Glomerular endothelial cell (primary cell): ENCODE measurements at places on chromosomes 5 and 9. TPM values are rescaled to one million over a fixed set of nuclear protein-coding genes. Genes with fewer than 3 reads are reported as not detected.

Gene PGM5
- total RNA-seq, result 1.4 and 3.3 TPM in 2 replicates

Gene DOK3
- 11.2 and 15.6 TPM in 2 replicates for total RNA-seq

Gene SOWAHA
- total RNA-seq, result not detected in 2 replicates

Gene TEK
- 63.0 and 75.4 TPM in 2 replicates for total RNA-seq

Gene SPATA31D3
- total RNA-seq, result not detected in 2 replicates

Gene OBP2B
- total RNA-seq, result not detected in 2 replicates

Gene STING1
- 58.0 and 61.7 TPM in 2 replicates for total RNA-seq

Gene SCGB3A2
- total RNA-seq, result not detected in 2 replicates

Gene TRPM3
- total RNA-seq, result not detected in 2 replicates

Gene PCDHGA11
- total RNA-seq, result 12.3 and 17.5 TPM in 2 replicates

Gene CD72
- total RNA-seq, result 1.3 TPM in 1 of 2 replicates, not detected in the other

DNA sequence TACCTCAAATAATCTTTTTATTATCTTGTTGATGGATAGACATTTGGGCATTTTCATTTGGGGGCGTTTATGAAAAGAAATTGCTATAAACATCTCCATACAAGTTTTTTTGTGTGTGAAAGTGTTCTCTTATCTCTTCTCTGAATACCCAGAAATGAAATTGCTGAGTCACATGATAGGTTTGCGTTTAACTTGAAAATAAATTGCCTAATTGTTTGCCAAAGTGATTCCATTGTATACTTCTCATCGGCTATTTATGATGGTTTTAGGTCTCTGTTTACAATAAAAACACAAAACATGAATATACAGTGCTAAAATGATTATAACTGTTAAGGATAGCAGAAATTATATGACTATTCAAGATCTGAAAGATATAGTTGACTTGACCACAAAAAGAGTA, 361.7 kb downstream of the TAF11L14 start:
- DNase-seq, result no peak

- no peak for DNase-seq
Measured at GRCh38 chr9:38619556-38620447, 594 bp downstream of the ANKRD18A start.

GRCh38 chr5:133696006-133696584, 83.8 kb upstream of the FSTL4 start:
- DNase-seq, result no peak

DNA sequence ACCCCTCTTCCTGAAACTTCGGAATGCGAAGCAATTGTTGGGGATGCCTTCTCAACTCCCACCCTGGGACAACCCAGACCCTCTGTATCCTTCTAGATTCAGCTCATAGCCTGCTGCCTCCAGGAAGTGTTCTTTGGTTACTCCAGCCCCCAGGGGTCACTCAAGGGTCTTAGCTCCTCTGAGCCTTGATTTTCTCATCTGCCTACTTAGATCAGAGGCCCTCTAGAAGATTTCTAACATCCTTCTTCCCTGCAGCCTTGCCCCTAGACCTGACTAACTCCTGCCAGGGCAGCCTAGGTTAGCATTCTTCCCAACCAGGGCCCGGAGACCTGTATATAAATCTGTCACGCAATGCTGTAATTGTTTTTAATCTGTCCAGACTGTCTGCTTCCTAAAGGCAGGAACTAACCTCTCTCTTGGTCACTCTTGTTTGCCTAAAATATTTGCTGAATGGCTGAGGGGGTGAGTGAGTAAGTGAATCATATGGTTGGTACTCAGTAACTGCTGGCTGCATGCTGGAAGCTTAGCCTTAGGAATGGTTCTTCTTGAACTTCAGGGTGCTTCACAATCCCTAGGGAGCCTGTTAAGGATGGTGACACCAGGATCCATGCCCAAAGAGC, 8.2 kb downstream of the GALNT10 start:
- no peak for DNase-seq

GRCh38 chr5:174281855-174282254, 236.3 kb downstream of the NSG2 start:
- no peak for DNase-seq

DNA sequence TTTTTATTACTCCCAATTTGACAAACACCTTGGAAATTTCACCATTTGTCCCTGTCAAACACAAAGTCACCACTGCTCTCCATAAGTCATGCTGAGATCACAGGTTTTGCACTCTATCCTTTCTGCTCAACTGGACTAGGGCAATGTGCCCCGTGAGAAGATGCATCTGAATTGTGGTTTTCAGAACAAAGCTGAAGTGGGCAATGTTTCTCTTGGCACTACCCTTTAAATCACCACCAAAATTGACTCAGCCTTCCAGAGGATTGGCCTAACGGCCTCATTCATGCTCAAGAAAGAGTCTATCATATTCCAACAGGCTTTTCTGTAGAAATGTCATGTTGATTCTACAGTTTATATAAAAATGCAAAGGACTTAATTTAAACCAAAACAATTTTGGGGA, 81.0 kb upstream of the TRIO start:
- no peak for DNase-seq

DNA sequence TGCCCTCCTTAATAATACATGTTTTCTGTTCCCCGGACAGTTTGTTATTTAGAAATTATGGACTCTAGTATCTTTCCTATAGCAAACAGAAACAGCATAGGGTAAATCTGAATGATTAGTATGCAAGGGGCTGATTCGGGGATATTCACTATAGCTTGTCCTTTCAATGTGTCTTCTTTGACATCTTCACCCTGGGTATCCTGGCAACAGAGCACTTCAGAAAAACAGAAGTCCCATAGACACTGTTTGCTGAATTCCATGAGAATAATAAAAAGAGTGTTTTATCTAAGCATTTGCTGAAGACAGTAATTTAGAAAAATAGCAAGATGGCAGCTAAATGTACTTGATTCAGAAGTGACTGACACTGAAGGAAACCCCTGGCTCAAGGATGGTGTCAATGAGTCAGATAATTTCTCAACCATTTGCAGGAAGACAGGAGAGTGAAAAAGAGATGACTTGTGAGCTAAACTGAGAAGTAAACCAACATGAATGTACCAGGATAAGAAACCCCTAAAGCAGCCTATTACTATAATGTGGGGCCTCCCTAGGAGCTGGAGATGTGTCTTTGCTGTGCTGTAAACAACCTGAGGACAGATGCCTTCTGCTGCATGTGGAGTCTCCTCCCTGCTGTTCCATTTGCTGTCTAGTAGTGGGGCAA, 246.2 kb downstream of the MAN2A1 start:
- no peak for DNase-seq

- DNase-seq, result no peak
Measured at GRCh38 chr9:79664375-79664831, 92.6 kb downstream of the TLE4 start.
